Pancreas (tissue), 10 donors: ENCODE measurements at places on chromosomes 7 and 10. TPM values are rescaled to one million over a fixed set of nuclear protein-coding genes. Genes with fewer than 3 reads are reported as not detected.
A peak's percentile ranks its signal among the peaks of the same experiment; 100 is the strongest.

Gene MLXIPL
- 146 TPM for polyA plus RNA-seq

Gene PTPRN2
- 49.2 TPM for polyA plus RNA-seq

Gene TAS2R3
- polyA plus RNA-seq: 0.42 TPM

Gene DGKI
- 0.05 TPM for polyA plus RNA-seq

Gene SAP25
- polyA plus RNA-seq: 14.7 TPM

Gene VPS41
- polyA plus RNA-seq: 22.0 TPM

Gene OPALIN
- not detected for polyA plus RNA-seq

Gene LRRC17
- 2.5 TPM for polyA plus RNA-seq

Gene ITGA8
- 1.0 TPM for polyA plus RNA-seq

DNA sequence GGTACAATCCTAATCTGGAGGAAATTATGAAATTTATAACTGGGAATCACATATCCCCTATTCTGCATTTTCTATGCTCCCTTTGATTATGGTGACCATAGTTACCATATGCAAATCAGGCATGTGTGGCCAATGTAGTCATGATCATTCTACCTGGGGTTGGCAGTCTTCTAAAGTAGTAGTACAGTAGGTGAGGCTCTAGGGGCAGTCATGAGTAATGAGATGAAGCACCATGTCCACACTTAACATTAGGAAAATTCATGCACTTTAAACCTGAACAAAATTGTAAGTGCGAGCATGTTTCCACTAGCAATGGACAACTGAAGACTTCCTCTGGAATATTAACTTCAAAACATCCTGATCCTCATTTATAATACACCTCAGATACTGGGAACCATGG is 545.9 kb downstream of the SUGCT start:
- H3K4me1 ChIP-seq: no peaks in the 10 kb centered on the region
- H3K27ac ChIP-seq: no peak overlapping the region
- no peak for DNase-seq
- no peaks in the 10 kb centered on the region for H3K36me3 ChIP-seq
- H3K27me3 ChIP-seq: no peaks in the 10 kb centered on the region

DNA sequence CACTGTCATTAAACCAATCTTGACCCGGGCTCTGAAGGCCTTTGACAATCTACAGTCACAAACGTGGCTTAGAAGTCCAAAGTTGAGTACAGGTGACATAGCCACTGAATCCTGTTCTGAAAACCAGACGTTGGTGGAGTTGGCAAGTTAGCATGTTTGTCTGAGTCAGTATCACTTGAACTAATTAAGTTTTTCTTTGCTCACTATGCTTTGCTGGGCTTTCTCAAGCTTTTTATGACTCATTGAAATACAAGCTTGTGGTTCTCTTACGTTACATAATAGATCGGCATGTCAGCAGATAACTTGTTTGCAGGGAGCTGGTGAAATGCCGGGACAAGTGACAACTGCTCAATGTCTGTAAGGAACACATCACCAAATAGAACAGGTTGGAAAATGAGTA is 53.8 kb downstream of the ARL5B start:
- no peaks in the 10 kb centered on the region for H3K4me1 ChIP-seq
- DNase-seq: no peak
- no peaks in the 10 kb centered on the region for H3K36me3 ChIP-seq
- no peaks in the 10 kb centered on the region for H3K27me3 ChIP-seq
- no peak overlapping the region for H3K27ac ChIP-seq

GRCh38 chr7:133638857-133639256 is 386.0 kb downstream of the EXOC4 start:
- H3K27me3 ChIP-seq: no peaks in the 10 kb centered on the region
- no peak for DNase-seq
- no peaks in the 10 kb centered on the region for H3K36me3 ChIP-seq
- no peak overlapping the region for H3K27ac ChIP-seq

- no peak for DNase-seq
- no peaks in the 10 kb centered on the region for H3K36me3 ChIP-seq
- no peaks in the 10 kb centered on the region for H3K27me3 ChIP-seq
These were observed 11.2 kb downstream of the LRIT2 start for GRCh38 chr10:84214046-84214572.

- H3K27ac ChIP-seq: no peak overlapping the region
- no peak for DNase-seq
- H3K4me1 ChIP-seq: peaks cover 13% of the 10 kb centered on the region
- H3K4me3 ChIP-seq: no peak overlapping the region
These were observed 11.0 kb downstream of the DLG5 start for GRCh38 chr10:77915319-77916105.

DNA sequence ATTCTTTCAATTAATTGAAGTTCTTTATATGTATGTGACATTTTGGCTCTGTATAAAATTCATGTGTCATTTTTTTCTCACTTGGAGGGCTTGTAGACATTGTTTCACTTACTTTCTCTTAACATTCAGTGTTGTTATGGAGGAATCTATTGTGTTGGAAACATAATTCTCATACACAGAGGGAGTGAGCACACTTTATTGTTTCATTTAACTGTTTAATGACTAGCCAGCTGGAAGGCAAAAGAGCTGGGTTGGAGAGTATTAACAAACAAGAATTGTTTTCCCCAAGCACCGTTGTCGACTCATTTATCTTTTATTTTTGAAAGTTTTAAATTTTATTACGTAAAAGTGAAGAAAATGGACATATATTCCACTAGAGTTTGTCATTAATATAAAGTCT is 98.8 kb downstream of the PTPN20 start:
- DNase-seq: no peak
- H3K4me3 ChIP-seq: no peak overlapping the region
- no peaks in the 10 kb centered on the region for H3K4me1 ChIP-seq
- no peak overlapping the region for H3K27ac ChIP-seq

DNA sequence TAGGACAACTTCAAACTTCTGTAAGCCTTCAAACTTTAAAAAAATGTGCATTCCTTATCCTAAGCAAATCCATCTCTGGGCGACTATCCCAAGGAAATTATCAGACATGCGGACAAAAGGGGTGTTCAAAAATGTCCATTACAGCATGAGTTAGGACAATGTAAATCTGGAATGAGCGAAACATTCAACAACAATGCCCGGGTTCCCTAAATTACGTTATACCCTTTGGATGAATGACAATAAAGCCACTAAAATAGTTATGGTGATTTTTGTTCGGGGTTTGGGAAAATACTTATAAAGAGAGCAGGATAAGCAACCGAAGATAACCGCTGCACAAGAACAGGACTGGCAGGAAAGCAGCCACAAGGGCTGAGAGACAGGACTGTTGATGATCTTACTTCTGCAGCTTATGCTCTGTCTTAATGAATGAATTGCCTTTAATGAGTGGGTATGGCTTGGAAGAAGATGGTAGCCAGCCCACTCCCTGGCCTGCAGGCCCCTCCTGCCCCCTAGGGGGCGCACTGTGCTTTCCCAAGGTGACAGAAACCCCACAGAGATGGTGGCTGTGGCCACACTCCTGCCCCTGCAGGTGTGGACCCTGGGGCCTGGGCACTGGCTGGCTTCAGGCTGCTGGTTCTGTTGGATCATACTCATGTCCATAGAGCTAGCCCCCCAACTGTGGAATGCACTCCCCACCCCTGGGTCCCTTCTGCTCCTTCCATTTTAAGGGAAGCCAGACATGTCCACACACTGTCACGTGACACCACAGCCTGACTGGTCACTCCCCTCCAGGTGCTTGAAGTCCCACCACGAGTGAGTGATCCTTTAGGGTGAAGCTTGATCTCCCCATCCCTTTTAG is 45.0 kb downstream of the ZCCHC24 start:
- H3K4me3 ChIP-seq: no peak overlapping the region
- H3K36me3 ChIP-seq: no peaks in the 10 kb centered on the region
- H3K27ac ChIP-seq: no peak overlapping the region

DNA sequence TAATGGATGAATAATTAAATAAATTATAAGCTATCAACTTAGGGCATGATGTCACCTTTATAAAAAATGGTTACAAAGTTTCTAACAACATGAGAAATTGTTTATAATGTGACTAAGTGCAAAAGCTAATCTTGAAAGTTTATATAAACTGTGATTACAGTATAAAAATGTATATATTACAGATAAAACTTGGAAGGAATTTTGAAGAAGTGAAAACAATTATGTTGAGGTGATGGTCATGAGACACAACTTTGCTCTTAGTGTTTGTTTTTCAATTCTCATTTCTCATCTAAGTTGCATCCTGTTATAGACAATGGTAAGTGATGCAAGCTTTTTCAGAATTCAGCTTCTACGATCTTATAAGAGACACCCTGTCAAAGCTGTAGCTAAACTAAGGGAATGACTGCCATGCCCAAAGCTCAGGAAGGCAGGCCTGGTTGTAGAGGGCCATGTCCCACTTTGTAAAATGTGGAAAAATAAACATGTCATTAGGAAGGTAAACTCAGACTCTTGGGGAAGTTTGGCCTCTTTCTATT is 23.9 kb downstream of the MACC1 start:
- DNase-seq: no peak
- no peak overlapping the region for H3K27ac ChIP-seq
- no peak overlapping the region for H3K4me3 ChIP-seq
- no peaks in the 10 kb centered on the region for H3K36me3 ChIP-seq

DNA sequence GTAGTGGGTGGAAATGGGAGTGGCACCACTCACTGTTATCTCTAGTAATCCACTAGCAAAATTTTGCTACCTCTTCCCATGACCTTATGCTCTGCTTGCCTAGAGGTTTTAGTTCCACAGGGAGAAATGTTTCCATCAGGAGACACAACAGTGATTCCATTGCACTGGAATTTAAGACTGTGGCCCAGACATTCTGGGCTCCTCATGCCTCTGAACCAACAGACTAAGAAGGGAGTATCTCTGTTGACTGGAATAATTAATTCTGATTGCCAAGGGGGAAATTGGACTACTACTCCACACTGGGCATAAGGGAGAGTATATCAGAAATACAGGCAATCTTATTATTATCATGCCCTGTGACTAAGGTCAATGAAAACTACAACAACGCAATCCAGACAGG is 16.2 kb upstream of the BRAF start:
- no peaks in the 10 kb centered on the region for H3K36me3 ChIP-seq
- H3K27me3 ChIP-seq: no peaks in the 10 kb centered on the region

GRCh38 chr7:2272031-2272430 is 30.0 kb downstream of the NUDT1 start:
- no peak for DNase-seq
- no peaks in the 10 kb centered on the region for H3K36me3 ChIP-seq
- H3K4me3 ChIP-seq: no peak overlapping the region
- no peak overlapping the region for H3K27ac ChIP-seq
- no peaks in the 10 kb centered on the region for H3K4me1 ChIP-seq

DNA sequence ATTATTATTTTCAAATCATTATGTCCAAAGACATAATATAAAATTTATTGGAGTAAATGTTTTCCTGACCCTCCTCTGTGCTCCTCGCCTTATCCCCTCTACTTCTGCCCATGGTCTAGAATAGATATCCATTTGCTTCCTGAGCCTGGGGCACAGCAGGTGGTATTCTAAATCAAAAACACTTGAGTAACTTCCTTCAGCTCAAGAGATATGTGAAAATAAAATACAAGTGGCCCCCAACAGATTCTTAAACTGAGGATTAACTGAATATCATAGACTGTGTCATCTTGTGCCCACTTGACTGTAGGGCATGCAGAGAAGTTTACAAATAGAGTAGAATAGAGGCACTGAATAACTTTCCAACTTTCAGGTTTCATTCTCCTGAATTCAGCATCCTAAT is 59.1 kb downstream of the HGF start:
- H3K4me3 ChIP-seq: no peak overlapping the region
- no peak for DNase-seq
- H3K4me1 ChIP-seq: no peaks in the 10 kb centered on the region
- no peaks in the 10 kb centered on the region for H3K27me3 ChIP-seq
- H3K36me3 ChIP-seq: no peaks in the 10 kb centered on the region
- no peak overlapping the region for H3K27ac ChIP-seq

DNA sequence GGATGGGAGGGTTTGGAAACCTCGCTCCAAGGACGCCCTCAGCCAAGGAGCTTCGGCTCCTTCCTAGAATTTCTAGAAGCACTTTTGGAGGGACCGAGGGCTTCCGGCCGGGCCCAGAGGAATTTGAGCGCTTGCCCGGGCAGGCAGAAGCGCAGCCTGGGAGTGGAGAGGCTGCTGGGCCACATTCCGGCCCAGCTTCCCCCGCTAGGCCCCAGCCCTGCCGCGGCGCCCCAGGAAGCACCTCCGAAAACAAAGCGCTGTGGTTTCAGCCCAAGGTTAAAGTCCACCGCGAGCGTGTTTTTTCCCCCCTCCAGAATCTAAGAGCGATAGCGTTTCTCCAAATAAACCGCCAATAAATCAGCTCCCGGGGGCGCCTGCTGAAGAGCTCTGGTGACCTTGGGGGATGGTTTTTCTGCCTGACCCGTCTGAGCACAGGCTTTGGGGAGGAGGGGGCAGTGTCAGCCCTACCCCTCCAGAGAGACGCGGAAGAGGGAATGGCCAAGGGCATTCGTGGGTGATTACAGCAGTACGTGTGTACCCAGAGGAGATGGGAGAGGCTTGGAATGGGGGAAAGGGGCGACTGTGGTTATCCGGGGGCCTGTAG is 5.7 kb upstream of the TNRC18 start:
- peaks cover 7% of the 10 kb centered on the region for H3K4me1 ChIP-seq
- no peaks in the 10 kb centered on the region for H3K27me3 ChIP-seq
- peak overlapping the region; percentile 90 for H3K4me3 ChIP-seq
- peak overlapping the region; percentile 99 for H3K27ac ChIP-seq

DNA sequence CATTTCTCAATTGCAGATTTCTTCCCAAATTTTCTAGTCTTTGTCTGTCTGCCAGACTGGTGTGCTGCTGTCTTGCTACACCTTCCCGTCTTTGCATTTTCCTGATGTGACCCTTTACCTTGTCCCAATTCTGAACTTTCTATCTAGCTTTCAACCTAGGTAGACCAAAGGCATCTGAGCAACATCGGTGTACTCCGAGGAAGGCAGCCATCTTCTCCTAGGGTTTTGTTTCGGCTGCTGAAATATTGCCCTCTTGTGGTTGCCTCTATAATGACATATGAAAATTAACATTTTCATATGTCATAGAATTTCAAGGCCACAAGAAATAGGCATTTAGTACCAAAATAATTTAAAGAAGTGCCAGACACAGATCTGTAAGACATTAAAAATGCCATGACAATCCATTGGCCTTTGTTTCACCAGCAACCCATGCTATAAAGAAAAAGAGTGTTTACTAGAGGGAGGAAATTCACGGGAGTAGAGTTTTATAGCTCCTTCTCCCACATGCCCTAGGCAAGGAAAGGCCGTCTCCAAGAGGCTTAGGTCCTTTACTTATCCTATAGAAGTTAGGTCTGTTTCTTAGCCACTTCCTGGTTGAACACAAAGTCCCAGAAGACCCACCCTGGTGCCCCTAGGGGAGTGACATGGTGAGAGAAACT is 23.4 kb downstream of the OR9A2 start:
- H3K27me3 ChIP-seq: no peaks in the 10 kb centered on the region
- H3K4me1 ChIP-seq: no peaks in the 10 kb centered on the region
- H3K36me3 ChIP-seq: no peaks in the 10 kb centered on the region
- no peak for DNase-seq
- H3K27ac ChIP-seq: no peak overlapping the region
- no peak overlapping the region for H3K4me3 ChIP-seq

- H3K4me3 ChIP-seq: no peak overlapping the region
- no peaks in the 10 kb centered on the region for H3K4me1 ChIP-seq
- H3K27me3 ChIP-seq: no peaks in the 10 kb centered on the region
These were observed 41.7 kb downstream of the IL15RA start for GRCh38 chr10:5935628-5936027.
